Left renal cortex interstitium (tissue), 4 donors: ENCODE measurements at places on chromosomes 7 and 10.
A peak's percentile ranks its signal among the peaks of the same experiment; 100 is the strongest.

- DNase-seq: no peak
These were observed 50.9 kb downstream of the EBF3 start for GRCh38 chr10:129912986-129913695.

DNA sequence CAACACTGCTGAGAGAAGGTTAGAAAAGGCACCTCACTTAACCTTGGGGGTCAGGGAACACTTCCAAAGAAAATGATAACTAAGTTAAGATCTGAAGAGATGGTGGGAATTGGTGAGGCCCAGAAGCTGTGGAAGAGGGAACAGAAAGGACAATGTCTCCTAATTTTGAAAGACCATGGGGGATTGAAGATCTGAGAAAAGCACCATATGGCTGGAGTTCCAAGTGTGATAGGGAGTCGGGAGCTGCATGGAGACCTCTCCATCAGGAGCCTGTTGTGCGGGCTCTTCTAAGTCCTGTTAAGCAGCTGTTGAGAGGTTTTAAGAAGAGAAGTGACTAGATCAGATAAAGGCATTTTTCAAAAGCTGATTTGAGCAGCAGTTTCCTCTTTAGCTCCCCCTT is 254.3 kb downstream of the CDK14 start:
- no peak for DNase-seq

- no peak for DNase-seq
These were observed 354.4 kb downstream of the CRPPA start for GRCh38 chr7:16066805-16067459.

- DNase-seq: peak; percentile 51
These were observed at the start of gene CHN2 for GRCh38 chr7:29194594-29195427. Gene CHN2 (plus strand): TSS chr7:29194775.

DNA sequence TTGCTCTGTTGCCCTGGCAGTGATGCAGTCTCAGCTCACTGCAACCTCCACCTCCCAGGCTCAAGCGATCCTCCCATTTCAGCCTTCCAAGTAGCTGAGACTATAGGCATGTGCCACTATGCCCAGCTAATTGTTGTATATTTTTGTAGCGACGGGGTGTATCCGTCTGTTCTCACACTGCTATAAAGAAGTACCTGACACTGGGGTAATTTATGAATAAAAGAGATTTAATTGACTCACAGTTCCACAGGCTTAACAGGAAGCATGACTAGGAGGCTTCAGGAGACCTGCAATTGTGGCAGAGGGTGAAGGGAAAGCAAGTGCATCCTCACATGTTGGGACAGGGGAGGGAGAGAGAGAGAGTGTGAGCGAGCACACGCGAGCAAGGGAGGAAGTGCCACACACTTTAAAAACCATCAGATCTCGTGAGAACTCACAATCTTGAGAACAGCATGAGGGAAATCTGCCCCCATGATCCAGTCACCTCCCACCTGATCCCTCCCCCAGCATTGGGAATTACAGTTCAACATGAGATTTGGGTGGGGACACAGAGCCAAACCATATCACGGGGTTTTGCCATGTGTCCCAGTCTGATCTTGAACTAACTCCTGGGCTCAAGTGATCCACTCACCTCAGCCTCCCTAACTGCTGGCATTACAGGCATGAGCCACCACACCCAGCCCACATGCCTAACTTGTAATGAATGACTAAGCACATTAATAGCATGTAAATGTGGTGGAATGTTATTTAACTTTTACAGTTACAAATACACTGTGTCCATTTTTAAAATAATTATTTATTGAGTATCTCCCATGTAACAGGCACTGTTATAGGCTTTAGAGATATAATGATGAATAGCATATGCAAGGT is 65.5 kb downstream of the RALA start:
- DNase-seq: no peak

- DNase-seq: no peak
These were observed 10.9 kb upstream of the INPP5A start for GRCh38 chr10:132526676-132527075.

GRCh38 chr10:29535778-29536453 is 98.9 kb downstream of the SVIL start:
- DNase-seq: no peak

DNA sequence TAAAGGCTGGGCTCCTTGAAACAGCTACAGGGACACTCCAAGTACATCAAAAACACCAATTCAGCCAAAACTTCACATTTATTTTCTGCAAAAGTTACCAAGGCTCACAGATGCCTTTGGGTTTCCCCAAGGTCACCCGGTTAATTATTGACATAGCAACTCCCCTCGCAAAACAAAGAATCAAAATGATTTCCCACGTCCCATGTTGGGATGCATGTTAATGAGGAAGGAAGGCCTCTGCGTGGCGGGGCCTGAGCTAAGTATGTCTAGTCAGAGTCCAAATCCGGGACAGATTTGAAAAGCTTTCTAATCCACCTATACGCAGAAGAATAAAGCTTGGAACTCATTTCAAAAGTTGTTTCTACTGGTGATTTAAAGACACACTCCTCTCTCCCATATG is 535 bp upstream of the TMEM72 start:
- no peak for DNase-seq

- no peak for DNase-seq
These were observed 328.7 kb downstream of the CXCL12 start for GRCh38 chr10:44056206-44056605.

- DNase-seq: no peak
These were observed 45.4 kb downstream of the AMPH start for GRCh38 chr7:38585572-38586354.

DNA sequence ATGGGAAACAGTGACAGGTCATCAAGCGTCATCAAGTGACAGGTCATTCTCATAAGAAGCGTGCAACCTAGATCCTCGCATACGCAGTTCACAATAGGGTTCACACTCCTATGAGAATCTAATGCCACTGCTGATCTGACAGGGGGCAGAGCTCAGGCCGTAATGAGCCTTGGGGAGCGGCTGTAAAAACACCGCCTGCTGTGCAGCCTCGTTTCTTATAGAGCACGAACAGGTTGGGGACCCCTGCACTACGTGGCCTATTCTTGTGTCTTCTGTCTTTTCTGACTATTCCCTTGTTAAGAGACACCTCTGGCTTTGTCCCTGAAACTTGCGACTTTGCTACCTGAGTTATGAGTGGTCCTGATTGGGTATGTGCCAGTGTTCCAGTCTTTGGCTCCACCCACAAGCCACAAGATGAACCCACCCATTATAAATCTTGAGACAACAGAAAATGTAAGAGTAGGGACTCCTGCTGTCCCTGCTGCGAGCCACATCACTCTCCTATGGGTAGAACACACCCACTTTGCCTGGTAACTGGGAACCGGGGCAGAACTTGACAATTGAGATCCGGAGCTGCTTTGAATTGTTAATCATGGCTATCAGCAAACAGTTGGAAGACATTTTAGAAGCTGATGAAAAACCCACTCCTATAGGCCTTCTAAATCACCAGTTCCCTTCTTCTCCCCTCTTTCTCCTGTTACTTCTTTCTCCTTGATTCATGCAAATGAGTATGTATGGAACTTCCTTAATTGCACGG is 55.8 kb upstream of the EXOC4 start:
- DNase-seq: no peak
